Adrenal gland (tissue), 19 donors: ENCODE measurements at places on chromosomes 5 and 9. TPM values are rescaled to one million over a fixed set of nuclear protein-coding genes. Genes with fewer than 3 reads are reported as not detected.

Gene EQTN
- polyA plus RNA-seq: not detected

Gene MAMDC2
- 2.6 TPM for polyA plus RNA-seq

Gene PRKAA1
- 21.4 TPM for polyA plus RNA-seq

GRCh38 chr5:171840711-171841522, 55.3 kb downstream of the SMIM23 start:
- DNase-seq: no peak
- no peaks in the 10 kb centered on the region for H3K4me1 ChIP-seq
- H3K36me3 ChIP-seq: no peaks in the 10 kb centered on the region
- H3K27ac ChIP-seq: no peak overlapping the region
- H3K27me3 ChIP-seq: no peaks in the 10 kb centered on the region

- no peak overlapping the region for H3K4me3 ChIP-seq
- H3K36me3 ChIP-seq: no peaks in the 10 kb centered on the region
- H3K4me1 ChIP-seq: no peaks in the 10 kb centered on the region
Measured at GRCh38 chr5:75168026-75168735, 68.5 kb downstream of the ANKRD31 start.

DNA sequence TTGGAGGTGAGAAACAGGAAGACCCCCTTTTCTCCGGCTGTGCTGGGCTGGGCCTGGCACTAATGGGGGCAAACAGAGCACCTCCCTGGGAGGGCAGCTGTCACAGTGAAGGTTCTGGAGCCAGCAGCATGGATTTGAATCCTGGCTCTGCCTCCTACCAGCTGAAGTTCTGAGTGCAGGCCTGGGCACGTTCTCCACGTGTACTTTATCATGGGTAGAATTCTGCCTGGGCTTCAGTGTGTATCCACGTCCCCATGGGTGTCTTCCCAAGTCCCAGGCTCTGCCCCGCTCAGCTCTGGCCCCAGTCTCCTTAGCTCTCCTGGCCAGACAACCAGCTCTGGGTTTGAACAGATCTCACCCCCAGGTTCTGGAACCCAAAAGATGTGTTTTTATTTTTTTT, 223.2 kb downstream of the PBX3 start:
- H3K4me3 ChIP-seq: no peak overlapping the region
- no peaks in the 10 kb centered on the region for H3K27me3 ChIP-seq
- H3K4me1 ChIP-seq: no peaks in the 10 kb centered on the region
- H3K36me3 ChIP-seq: peaks cover 12% of the 10 kb centered on the region

DNA sequence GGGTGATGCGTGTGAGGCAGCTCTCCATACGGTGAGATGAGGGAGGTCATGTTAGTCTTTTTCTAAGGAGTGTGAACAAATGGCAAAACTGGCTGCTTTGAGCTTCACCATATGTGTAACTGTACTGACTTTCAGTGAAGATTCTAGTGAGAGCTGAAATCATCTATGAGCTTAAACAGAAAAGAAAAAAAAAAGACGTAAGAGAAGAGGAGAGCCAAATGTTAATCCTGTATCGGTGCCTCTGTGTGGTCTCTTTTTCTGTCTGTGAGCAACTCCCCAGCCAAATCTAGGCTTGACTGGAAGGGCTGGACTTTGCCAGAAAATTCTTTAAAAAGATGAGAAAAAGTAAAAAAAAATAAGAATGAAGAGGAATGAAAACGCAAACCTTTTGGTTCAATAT, 209.7 kb upstream of the TUT7 start:
- H3K27me3 ChIP-seq: no peaks in the 10 kb centered on the region
- H3K27ac ChIP-seq: no peak overlapping the region
- H3K4me1 ChIP-seq: no peaks in the 10 kb centered on the region
- DNase-seq: no peak
- H3K36me3 ChIP-seq: no peaks in the 10 kb centered on the region
- no peak overlapping the region for H3K4me3 ChIP-seq

GRCh38 chr9:6783753-6784152, 26.0 kb downstream of the KDM4C start:
- H3K27me3 ChIP-seq: no peaks in the 10 kb centered on the region
- no peaks in the 10 kb centered on the region for H3K36me3 ChIP-seq
- no peak for DNase-seq
- H3K4me1 ChIP-seq: peaks cover 10% of the 10 kb centered on the region
